ENCODE measurements at places on chromosomes 6 and 20. TPM values are rescaled to one million over a fixed set of nuclear protein-coding genes. Genes with fewer than 3 reads are reported as not detected.

Gene PRL
- total RNA-seq: not detected

Gene PKIB
- total RNA-seq: 1.1 TPM

Gene TCF21
- not detected for total RNA-seq

Gene RIN2
- 0.17 TPM for total RNA-seq
